ENCODE measurements at places on chromosomes 5 and 9.

DNA sequence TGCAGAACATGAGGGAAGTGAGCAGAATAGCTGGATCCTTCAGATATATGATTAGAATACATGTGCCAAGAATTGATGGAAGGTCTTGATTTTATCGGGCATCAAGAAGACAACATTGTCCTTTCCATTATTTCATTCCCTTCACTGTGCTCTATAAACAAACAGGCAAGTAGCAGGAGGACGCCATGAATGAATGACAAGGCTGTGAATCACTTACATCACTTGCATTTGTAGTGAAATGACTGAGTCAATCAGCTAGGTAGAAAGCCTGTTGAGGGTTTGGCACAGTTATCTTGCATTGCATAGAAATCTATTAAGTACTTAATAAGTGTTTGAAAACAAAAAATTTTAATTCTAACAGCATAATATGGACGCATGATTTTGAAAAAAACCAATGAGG is 548.8 kb upstream of the IZUMO3 start:
- no peak for DNase-seq

GRCh38 chr5:175749591-175749990 is 91.7 kb downstream of the HRH2 start:
- no peak for DNase-seq

DNA sequence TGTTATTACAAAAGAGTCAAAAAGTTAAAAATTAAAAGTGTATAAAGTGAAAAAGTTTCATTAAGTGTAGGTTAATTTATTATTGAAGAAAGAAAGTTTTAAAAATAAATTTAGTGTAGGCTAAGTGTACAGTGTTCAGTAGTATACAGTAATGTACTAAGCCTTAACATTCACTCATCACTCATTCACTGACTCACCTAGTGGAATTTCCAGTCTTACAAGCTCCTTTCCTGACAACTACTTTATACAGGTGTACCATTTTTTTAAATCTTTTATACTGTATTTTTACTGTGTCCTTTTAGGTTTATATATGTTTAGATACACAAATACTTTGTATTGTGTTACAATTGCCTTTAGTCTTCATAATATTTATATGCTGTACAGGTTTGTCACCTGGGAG is 530.2 kb upstream of the FAM174A start:
- no peak for DNase-seq

DNA sequence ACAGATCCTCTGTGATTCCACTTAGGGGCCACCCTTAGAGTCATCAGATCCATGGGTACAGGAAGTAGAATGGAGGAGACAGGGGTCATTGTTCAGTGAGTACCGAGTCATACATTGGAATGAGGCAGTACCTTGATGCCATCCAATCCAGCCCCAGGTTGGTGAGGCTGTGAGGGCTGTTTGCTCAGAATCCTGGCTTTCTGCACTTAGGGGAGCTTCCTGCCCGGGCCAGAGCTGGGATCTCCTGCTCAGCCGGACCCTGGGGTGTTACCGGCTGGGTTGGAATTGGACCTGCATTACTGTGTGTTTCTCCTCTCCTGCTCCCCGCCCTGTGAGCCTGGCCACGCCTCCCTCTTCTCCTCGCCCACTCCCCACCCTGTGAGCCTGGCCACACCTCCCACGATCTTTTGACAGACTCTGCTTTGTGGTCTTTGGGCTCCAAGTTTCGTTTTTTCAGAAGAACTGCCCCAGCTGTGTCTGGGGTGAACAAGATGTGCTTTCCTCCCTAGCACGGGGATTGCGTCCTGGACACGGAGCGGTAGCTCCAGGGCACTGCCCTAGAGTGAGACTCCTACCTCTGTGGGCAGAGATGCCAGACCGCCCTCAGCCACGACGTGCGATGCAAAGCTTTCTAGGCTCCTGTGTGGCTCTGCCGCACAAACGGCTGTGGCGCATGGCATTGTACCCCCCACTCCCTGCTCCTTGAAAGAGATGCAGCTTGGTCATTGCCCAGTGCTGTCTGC is 15.4 kb downstream of the TRAF2 start:
- DNase-seq = peak; percentile 75

DNA sequence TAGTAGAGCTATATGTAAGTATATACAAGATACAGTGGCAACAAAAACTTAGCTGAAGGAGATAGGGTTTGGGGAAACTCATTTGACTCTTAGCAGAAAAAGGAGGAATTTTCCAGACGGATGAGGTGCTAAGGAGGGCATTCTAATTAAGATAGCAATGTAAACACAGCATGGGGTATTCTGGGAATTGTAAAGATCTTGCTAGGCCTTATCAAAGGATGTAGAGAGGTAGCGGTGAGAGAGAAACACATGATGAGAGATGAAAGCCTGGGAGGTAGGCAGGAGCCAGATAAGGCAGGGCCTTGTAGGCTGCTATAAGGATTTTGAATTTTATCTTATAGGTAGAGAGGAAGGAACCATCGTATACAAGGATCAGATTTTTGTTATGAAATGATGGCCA is 106.6 kb upstream of the KCNN2 start:
- DNase-seq = no peak

- DNase-seq = no peak
Observed at GRCh38 chr5:32767948-32768467, 56.9 kb downstream of the NPR3 start.

- no peak for DNase-seq
Observed at GRCh38 chr9:37220971-37221370, 100.6 kb downstream of the ZCCHC7 start.

GRCh38 chr5:16936989-16937438 is 926 bp upstream of the MYO10 start:
- DNase-seq = no peak

- DNase-seq = no peak
Observed at GRCh38 chr5:139655727-139656271, 7.7 kb downstream of the CXXC5 start.

DNA sequence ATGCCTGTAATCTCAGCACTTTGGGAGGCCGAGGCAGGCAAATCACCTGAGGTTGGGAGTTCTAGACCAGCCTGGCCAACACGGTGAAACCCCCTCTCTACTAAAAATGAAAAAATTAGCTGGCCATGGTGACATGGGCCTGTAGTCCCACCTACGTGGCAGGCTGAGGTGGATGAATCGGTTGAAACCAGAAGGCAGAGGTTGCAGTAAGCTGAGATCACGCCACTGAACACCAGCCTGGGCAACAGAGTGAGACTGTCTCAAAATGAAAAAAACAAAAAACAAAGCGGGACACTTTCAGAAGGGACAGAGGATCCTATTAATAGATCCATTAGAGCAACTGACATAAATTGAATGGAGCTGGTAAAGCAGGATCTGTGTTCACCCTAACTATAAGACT is 89.6 kb upstream of the SGCD start:
- no peak for DNase-seq

- no peak for DNase-seq
Observed at GRCh38 chr9:85742597-85742936, 813 bp upstream of the AGTPBP1 start.

DNA sequence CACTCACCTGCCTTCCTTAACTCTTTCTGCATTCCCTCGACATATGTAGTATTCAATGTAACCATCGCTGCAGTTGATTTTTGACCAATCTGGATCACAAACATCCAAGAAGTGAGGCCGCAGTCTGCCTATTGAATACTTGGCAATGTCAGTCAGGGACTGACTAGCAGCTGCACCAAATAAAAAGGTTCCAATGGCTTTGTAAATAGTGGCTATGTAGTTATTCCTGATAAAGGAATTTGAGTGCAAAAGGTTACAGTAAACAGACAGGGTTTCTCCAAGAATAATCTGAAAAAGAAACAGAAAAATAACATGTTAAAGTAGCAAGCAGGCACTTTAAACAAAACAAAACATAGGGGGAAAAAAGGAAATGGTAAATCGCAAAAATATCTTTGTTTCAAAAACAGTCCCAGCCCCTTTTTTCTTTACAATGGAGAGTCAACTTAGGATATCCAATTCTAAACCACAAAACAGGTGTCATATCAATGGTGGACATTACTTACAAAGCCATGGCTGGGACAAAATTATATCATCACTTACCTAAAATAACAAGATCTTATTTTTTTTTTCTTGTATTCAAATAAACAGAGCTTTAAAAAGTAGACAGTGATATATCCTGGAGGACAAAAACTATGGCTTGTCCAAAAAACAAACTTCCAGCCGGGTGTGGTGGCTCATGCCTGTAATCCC is 66.8 kb downstream of the PLPP1 start:
- no peak for DNase-seq

DNA sequence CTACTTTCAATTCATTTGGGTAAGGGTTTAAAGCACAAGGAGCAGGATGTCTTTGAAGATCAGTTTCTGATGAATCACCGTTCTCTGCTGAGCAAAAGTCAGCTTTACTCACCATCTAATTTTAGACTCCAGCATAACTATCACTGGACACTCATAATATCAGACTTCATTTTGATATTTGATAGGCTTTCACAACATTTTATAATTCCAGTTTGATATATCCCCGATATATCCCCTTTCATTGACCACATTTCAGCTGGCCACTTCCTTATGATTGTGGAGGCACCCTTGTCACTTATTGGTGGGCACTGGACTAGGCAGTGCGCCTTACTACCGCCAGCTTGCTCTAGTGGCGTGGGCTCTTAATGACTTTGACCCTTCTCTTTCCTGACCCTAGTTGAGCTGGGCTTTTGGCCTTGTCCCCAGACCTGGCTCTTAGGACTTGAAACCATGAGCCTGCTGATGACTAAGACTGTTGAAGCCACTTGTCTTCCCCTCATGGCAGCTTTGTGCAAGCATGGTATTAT is 46.8 kb downstream of the CYSTM1 start:
- DNase-seq = no peak

DNA sequence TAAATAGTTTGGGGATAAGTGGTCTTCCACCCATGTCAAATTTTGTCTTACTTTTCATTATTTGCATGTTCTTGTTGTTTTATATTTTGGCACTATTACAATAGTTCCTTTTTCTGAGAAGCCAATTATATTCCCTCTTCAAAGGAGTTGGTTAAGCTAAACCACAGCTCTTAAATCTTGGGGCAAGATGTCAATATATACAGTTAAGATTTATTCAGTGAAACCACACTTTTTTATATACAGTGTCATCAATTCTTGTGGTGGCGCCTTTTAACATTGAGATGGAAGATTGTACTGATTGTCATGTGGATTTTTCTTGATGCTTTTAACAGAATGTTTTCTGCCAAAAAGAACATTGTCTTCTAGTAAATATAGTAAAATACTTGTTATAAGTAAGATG is 104.1 kb downstream of the MTREX start:
- no peak for DNase-seq

GRCh38 chr9:118009614-118010013 is 305.4 kb downstream of the TLR4 start:
- DNase-seq = no peak

- DNase-seq = no peak
Observed at GRCh38 chr9:126275386-126276001, 51.1 kb upstream of the MVB12B start.

- DNase-seq = no peak
Observed at GRCh38 chr5:171808951-171809350, 23.3 kb downstream of the SMIM23 start.

- DNase-seq = no peak
Observed at GRCh38 chr5:41526699-41527098, 16.3 kb upstream of the PLCXD3 start.

DNA sequence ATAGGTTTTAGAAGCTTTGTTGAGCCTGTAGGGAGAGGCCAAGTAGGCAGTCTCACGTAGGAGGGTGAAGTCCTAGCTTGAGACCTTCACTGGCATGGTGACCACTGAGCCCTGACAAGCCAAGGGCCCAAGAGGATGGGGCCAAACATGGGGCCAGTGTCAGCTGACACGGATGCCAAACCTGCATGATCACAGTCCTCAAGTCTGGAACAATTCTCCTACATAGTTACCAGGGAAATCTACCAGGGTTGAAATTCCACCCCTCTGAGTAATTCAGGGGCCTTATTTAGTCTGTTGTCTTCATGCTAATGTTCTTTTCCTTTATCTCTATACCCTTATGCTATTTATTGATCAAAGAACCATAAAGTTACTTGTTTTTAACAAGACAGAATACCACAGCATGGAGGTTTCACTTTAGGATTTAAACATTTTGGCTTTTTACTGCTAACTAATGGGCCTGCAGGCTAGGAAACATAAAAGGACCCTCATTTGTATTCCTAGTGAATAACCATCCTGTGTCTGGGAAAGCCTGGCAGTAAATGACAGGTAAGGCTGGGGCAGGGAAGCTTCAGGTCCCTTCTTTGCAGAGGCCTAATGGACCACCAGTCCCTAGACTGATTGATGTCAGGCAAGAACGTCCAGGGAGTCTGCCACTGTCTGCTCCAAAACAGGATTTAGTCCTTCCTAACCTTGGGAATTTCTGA is 140.8 kb downstream of the FGF1 start:
- DNase-seq = no peak

GRCh38 chr9:78470741-78471140 is 173.8 kb downstream of the PSAT1 start:
- no peak for DNase-seq

- no peak for DNase-seq
Observed at GRCh38 chr5:113187906-113188305, 211.3 kb downstream of the DCP2 start.

DNA sequence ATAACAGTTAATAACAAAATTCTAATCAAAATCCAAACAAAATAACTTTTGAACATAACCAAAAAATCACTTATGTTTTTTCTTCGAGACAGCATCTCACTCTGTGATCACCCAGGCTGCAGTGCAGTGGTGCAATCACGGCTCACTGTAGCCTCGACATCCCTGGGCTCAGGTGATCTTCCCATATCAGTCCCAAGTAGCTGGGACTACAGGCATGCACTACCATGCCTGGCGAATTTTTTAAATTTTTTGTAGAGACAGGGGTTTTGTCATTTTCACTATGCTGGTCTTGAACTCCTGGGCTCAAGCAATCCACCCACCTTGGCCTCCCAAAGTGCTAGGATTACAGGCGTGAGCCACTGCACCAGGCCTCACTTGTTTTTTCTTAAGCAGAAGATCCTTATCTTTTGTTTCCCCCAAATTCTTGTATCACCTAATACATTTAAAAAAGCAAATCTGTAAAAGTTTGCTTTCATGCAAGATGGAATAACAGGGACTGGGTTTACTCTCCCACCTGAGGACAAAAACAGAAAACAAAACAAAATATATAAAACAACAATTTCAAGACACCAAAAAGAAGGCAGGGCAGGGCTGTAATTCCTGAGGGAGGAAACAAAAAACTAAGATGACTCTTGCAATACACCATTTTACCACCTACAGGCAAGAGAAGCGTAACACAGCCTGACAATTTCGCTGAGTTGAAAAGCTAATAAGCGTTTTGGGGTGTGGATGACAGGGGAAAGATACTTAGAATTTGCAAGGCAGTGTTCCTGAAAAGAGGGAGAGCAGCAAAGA is 71.4 kb downstream of the RAPGEF6 start:
- no peak for DNase-seq
